Fibroblast of gingiva (primary cell): ENCODE measurements at places on chromosomes 12 and 14.

GRCh38 chr12:91055976-91056375 lies 1.8 kb downstream of the KERA start:
- DNase-seq: no peak

DNA sequence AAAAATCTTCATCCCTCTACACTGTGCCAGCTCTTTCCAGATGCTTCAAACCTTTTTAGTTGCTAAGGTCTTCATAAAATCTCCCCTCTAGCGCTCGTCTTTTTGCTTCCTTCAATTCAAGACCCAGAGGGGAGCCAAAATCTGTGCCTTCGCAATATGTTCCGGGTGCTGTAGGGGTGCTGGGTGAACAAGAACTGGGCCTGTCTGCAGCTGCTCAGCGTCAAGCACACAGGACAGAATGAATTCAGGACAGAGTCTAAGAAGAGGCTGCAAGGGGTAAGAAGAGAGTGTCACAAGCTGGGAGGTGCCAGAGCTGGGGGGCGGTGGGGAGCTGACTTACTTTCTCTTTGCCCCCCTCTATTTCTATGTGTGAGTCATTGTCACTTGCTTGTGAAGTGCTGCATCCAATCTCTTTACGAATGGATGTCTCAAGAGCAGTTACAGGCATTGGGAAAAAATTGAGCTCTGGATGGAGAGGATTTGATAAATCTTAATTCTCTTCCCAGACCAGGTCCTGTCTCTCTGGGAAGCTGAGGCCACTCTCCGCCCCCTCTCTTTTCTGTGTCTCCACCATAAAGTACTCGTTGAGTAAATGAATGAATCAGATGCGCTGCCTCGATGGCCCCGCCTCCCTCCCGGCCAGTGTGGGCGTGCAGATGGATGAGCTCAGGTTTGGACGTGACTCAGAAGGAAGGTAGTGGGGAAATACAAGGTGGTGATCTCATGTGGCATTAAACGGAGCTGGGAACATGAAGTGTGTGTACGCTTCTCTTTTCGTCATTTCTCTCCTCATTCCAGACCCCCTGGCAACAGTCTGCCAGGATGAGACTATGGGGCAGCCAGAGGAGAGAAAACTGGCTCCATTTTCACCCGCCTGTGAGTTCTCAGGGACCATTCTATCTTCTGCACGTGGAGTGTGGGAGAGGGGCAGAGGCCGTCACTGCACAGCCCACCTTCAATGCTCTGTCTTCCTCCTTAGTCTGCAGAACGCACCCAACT lies 91.3 kb downstream of the TSPAN9 start:
- peak; percentile 57 for DNase-seq

- DNase-seq: no peak
Observed at GRCh38 chr14:21118933-21119332, 18.1 kb downstream of the TMEM253 start.

DNA sequence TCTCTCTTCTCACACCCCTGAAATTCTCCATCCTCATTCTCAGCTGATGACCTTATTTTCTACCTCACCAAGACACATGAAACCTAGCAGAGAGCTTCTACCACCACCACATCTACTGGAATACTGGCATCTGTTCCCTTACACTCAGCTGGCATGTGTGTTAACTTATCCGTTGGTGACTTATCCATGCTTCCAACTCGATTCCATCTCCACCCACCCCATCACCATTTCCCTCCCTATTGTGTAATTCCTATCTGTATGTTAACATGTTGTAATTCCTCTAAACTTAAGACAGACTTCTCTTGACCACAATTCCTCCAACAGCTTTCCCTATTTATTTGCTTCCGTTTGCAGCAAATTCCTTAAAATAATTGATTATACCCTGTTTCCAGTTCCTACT lies 15.4 kb downstream of the C1S start:
- peak; percentile 90 for DNase-seq

DNA sequence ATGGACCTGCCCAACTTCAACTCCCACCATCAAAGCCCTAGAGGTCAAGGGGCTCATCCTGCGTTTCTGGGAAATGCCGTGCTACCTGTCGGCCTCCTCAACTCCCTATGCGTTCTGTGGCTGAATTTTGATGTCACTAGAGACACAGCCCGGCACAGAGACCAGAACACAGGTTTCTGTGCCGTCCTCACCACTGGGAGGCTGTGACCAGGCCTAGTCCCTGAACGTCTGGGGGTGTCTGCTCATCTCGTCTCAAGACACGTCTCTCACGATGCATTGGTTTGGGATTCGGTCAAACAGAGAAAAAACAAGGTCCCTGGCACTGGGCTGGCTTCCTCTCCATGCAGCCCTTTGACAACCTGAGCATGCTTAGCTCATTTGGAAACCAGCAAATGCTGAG lies 33.5 kb downstream of the SLC15A4 start:
- no peak for DNase-seq

- no peak for DNase-seq
Observed at GRCh38 chr14:23071921-23072539, 14.7 kb upstream of the CDH24 start.

- no peak for DNase-seq
Observed at GRCh38 chr12:62128175-62128975, 131.8 kb upstream of the USP15 start.

DNA sequence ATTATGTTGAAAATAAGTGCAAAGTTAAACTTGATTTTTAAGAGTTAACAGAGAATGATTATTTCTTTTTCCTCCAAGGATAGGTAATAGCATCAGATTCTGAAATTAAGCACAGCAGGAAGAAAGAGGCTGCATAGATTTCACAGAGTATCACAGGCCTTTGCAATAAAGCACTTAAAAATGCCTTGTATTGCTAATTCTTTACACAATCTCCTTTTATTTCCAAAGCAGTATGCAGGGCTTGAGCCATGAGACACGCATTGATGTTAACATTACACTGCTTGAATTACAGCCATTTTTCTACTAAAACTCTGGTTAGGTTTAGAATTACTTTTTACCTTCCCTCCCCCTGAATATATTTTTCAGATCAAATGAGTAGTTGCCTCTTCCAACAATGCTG lies 398.3 kb downstream of the BCAT1 start:
- DNase-seq: peak; percentile 44

- DNase-seq: no peak
Observed at GRCh38 chr12:31485571-31485970, 105.4 kb downstream of the DENND5B start.

DNA sequence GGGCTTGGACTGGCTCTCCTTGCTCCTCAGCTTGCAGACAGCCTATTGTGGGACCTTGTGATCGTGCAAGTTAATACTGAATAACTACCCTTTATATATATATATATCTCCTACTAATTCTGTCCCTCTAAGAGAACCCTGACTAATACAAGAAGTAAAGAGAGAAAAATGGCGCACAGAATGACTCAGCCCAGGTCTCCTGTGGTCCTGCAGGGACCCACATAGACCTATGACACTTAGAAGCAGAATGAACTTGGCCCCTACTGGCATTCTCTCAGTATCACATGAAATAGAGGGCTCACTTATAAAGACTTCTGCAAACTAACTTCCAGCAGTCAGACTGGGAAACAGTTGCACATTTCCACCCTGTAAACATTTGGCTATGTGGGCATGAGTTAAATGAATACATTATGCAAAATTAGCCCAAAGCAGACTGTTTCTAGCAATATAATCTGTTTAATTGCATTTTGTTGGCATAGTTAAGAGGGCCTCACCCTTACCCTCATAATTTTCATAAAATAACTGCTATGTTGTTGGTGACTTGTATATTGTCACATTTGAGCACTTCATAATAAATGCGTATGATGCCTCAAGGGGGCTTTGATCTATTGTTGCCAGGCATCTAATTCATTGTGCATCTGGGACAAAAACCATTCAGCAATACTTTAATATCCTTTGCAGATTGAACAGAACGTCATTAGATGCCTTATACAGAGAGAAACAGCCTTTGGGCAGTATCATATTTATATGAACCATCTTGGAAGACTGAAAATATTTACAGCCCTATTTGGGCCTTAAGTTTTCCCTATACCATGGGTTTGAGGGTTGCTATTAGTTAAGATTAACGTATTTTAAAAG lies 349.7 kb upstream of the DIO2 start:
- no peak for DNase-seq

DNA sequence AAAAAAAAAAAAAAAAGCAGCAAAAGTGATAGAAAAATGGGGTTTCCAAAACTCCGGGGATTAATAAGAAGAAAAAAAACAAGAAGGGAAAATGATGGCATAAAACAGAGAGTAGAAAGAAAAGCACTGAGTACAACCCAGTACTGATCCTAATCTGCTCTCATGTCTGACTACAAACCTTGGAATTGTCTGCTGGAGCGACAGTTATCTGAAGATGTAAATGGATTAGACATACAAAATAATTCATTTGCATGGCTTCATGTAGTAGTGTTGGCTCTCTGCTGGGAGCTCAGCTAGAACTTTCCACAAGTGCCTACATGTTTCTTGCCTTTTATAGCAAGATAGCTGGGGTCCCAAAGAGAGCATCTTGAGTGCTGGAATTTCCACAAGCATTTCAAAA lies 34.2 kb downstream of the ZCRB1 start:
- no peak for DNase-seq

DNA sequence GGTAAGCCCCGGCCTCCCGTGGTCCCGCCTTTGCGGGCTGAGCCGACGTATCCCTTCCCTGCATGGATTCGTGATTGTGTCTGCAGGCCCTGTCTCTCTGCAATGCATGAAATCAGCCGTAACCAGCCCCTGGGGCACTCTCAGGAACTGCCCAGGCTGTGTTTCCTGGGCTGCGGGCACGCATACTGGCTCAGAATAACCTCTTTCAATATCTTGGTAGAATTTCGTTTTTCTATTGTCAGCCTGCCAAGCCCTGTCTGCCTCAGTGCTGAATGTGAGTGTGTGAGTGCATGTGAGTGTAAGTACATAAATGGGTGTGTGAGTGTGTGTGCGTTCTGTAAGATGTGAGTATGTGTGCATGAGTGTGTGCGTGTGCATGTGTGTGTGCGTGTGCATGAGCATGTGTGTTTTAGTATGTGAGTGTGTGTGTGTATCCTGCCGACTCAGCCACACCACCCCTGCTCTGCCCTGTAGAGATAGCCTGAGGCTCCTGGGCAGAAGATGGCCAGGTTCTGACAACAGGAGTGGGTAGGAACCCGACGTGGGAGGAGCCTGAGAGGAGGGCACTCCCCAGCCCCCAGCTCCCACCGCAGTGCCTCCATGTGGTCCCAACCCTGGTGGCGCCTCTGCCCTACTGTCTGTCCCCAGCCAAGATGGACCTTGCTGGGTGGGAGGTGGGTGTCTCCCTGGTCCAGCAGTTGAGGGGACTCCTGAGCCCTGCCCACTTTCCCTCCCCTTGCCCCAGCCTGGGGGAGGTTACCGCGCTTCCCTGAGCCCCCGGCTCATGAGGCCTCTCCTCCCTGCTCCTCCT lies 268.8 kb downstream of the ADGRD1 start:
- no peak for DNase-seq

DNA sequence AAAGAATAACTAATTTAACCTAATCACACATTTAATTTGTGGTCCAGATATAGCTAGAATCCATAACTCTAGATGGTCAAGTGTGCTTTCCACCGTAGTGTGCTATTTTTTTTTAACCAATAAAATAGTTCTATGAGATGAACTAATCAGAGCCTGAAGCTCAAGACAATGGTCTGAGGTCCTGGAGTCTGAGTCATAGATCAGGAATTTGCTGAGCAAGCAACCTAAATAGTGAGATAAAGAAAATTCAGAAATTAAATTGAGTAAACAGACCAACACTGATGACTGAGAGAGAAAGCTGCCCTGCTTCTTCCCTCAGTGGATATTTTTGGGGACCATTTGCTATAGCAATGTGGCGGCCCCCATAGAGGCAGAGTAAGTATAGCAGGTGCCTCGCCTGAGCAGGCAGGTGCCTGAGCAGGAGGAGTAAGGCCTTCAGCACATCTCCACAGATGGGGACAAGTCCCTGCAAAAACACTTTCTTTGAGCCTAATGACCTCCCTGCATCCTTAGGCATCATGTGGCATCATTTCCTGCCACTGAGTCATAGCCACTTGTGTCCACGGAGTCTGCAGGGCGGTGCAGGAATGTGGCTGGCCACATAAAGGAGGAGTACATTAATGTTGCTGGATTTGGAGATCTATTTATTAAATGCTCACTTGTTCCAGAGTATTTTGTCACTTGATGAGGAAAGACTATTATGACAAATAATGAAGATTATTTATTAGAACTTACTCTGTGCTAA lies 13.9 kb upstream of the CLEC4E start:
- no peak for DNase-seq

DNA sequence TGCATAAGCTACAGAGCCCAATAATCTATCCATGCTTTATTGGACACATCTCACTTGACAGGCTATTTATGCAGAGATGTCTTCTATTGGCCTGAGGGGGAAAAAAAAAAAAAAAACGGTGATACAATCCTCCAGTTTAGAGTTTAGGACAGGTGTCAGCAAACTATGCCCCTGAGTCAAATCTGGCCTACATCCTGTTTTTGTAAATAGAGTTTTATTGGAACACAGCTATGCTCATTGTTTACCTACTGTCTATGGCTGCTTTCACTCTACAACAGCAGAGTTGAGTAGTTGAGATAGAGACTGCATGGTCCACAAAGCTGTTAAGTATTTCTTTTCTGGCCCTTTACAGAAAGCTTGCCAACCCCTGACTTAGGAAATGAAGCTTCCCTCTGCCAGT lies 403.1 kb downstream of the C12orf75 start:
- no peak for DNase-seq

GRCh38 chr14:60654334-60654821 lies 5.1 kb upstream of the SIX1 start:
- peak; percentile 95 for DNase-seq

GRCh38 chr14:73457041-73457923 lies 1.1 kb downstream of the NUMB start:
- DNase-seq: no peak

GRCh38 chr14:76098916-76099675 lies 52.6 kb upstream of the GPATCH2L start:
- DNase-seq: no peak

GRCh38 chr12:112798048-112798760 lies 6.7 kb downstream of the RPH3A start:
- no peak for DNase-seq

- DNase-seq: no peak
Observed at GRCh38 chr14:55819610-55820304, 239.8 kb downstream of the KTN1 start.

DNA sequence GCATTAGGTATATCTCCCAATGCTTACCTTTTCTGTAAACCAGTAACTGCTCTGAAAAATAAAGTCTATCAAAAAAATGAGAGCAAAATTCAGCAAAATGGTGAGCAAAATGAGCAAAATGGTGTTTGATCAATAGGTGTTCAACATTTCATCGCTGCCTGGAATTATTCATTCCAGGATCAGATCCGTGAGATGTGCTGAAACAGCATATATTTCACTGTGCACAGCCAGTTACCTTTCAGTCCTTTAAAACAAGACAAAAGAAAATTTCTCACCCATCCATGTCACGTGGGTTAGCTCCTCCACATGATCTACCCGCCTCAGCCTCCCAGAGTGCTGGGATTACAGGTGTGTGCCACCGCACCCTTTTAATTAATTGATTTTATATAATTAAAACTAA lies 8.1 kb upstream of the FGF23 start:
- DNase-seq: no peak

- no peak for DNase-seq
Observed at GRCh38 chr14:53606203-53606602, 350.4 kb downstream of the BMP4 start.

GRCh38 chr14:34538871-34539406 lies 562 bp downstream of the EAPP start:
- no peak for DNase-seq
